NCI-H1092 (cell line): ENCODE measurements at places on chromosomes 6 and 20.

DNA sequence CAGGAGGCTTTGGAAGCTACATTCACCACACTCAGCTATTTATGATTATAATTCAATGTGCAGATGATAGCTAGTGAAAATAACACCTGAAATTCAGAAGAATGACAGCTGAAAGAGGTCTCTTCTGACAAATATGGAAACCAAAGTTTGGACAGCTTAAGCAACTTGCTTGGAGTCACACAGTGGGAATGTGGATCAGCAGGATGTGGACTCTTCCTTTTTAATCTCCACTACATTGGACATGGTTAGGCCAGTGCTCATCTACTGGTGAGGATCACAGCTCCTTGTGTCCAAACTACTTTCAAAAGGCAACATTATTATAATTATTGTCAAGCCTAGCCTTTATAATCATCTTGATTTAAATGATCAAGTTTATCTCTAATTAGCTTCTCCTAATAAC, 10.4 kb downstream of the TRAPPC3L start:
- no peak for DNase-seq

DNA sequence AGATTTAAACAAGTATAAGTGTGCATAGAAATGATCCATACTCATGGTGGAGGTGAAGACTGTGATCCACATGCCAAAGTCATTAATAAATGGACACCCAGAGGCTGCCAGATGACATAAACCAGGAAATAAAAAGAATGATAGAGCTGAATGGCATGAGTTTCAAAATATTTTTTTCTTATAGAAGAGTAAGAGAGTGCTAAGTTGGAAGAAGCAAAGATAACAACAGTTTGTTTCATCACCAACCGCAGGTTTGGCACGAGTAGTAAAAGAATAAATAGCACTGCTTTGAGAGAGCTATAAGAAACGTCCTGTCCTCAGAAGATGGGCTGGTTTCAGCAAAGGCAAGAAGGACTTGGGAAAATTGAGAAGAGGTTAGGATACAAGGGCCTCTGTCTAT, 246.9 kb downstream of the UBE3D start:
- DNase-seq: no peak

DNA sequence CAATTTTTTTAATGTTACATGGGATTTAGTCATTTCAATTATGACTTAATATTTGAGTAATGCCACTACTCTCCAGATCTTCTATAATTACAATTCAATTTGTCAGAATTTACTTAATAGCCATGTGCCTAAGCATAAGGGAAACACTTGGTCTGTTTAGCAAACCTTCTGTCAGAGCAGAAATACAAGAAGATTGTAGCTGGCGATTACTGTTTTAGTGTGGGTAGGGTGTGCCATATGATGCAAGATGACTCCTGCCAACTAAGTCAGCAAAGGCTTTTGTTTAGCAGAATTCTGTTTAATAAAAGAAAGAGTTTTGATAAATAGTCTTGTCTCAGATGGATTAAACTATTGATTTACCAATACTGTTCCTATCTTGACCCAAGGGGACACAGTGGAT, 455.4 kb downstream of the RNF144B start:
- no peak for DNase-seq

- DNase-seq: no peak
These were observed 91.7 kb upstream of the AKAP12 start for GRCh38 chr6:151148111-151148510.

- DNase-seq: no peak
These were observed 7.5 kb upstream of the SLA2 start for GRCh38 chr20:36653456-36653855.

DNA sequence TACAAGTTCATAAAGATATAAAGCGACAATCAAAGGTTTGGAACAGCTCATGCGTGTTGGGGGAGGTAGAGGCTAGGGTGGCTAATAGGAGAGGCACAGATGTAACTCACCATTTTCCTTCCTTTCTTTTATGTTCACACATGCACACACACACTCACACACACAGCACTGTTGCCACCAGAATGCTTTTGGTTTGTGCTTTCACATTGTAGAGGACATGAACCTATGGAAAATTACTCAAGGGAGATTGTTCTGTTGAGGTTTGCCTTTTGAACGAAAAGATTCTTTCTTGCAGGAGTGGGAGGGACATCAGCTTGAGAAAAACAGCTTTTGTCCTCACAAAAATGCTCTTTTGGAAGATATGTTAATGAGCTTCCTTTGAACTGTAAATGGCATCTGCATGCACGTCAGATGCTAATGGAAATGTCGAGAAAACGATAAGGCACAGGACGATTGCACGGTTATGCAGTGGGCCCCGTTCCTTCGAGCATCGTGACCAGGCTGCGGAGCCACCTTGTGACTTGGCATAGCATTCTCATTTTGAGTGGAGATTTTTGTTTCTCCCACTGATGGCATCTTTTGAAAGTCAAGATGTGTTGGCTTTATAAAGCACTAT, 724.1 kb downstream of the KIF16B start:
- no peak for DNase-seq

GRCh38 chr20:5100684-5101347, 18.9 kb downstream of the PCNA start:
- DNase-seq: peak; percentile 33

- no peak for DNase-seq
These were observed 379.8 kb downstream of the UTRN start for GRCh38 chr6:144664947-144665346.

DNA sequence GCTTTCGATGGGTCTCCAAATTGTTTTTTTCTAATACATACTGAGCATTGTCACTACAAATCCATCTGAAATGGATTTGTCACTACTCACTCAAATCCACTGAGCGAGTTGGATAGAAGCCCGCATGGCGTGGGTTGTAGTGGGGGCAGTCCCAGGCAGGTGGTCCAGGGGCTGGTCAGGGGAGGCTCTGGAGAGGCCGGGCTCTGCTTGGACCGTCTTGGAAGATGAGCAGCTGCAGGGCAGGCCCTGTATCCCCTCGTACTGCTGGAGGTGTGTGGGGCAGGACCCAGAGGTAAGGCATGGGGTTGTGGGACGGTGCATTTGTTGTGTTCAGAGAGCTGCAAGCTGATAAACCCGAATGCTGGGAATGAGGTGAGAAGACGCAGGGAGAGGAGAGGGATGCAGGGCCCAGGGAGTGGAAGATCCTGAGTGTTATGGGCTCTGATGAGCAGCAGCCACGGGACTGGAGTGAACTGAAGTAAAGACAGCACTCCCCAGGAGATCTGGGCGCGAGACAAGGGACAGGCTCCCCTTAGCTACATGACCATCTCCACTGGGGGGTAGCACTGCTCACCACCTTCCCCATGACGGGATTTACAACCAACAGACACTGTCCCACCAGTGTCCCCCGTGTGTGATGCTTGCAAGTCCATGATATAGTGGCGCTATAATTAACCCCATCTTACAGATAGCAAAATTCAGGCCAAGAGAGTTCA, 45.9 kb downstream of the PSMG4 start:
- DNase-seq: no peak

DNA sequence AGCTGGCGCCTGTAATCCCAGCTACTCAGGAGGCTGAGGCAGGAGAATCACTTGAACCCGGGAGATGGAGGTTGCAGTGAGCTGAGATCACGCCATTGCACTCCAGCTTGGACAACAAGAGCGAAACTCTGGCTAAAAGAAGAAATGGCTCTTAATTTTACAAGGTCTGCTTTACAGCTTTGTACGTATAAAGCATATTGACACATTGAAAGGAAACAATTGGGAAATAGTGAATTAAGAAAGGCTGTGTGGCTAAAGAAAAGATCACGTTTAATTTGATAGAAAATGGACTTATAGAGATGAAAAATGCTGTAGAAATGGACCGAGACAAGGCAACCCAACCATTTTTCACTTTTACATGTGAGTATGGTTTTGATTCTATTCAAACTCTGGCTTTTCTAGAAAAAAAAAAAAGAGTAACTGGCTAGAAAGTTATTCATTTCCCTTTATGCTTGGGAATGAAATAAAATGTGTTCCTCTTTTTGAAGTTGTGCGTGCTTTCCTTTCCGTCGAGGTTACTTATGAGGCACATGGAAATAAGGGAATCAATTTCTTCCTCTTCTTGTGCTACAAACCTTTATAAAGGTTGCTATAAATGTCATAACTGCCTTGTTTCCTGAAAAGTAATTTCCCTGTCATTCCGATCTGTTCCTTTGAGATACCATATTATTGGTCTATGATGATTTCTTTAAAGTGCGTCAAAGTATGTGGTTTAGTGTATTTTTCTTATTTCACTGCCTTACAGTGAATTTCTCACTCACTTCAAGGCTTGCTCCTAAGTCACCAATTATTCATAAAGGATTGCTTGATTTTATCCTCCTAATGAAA, 29.4 kb downstream of the PFDN4 start:
- DNase-seq: no peak

DNA sequence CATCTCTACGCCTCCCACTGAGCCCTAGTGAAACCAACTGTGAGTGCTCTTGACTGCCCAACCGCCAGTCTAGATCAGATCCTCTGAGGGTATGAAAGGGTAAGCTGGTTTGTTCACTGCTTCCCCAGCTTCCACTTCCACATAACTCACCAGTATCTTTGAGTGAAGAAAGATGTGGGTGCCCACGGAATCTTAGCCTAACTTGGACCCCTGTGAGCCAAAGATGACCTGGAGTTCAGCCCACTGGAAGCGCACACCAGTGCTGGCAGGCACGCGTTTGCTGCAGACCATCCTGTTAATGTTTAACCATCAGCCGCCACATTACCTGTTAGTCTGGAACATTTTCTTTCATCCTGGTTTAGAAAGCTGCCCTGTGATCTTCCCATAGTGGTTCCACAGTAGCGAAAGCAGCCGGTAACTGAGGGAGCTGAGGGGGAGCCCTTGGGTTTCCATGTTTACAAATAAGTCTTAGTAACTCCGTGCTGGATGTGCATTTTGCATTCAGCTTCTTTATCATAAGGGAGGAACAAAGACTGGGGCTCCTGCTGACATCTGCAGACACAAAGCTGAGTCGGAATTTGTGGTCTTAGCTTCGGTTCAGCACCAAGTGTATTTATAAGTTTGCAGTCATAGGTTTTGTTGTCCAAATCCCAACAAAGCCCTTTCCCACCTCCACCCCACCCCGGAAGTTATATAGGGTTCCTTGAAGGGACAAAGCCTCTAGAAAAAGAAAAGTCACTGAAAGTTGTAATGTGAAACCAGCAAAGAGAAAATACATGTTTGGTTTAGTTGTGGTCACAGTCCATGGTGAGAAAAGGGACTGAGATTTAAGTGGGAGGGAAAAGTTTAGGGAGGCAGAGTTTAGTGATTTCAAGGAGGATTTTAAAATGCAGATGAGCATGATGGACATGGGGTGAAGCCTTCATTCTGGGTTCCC, 71.0 kb downstream of the SSR1 start:
- DNase-seq: no peak

GRCh38 chr20:56627122-56628014, 1.7 kb upstream of the TFAP2C start:
- DNase-seq: no peak

- no peak for DNase-seq
These were observed 128.1 kb upstream of the DOK5 start for GRCh38 chr20:54347166-54347833.

DNA sequence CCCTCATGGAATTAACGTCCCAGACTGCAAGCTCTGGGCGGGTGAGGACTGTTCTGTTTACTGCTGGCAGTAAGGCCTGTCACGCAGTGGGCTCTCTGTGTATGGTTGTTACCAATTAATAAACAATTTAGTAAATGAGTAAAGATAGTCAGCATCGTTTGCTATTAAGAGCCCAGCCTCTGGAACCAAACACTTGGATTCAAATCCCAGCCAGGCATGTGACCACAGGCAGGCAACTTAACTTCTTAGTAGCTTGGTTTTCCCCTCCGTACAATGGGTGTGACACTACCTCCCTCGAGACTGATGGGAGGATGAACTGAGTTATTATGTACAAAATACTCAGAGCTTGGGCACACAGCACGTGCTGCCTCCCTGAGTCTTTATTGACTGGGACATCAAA, 137.7 kb upstream of the ARMC2 start:
- no peak for DNase-seq

DNA sequence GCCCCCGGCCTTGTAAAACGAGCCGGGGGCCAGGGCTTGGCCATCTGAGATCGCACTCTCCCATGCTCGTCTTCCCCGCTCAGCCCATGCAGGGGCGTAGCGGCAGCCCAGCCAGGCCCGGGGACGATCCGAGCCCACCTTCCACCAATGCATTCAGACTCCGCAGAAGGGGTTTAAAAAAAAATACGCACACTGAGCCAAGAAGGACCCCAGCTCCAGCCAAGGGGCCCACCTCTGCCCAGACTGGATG, 320 bp downstream of the GSTA4 start:
- DNase-seq: peak; percentile 47

DNA sequence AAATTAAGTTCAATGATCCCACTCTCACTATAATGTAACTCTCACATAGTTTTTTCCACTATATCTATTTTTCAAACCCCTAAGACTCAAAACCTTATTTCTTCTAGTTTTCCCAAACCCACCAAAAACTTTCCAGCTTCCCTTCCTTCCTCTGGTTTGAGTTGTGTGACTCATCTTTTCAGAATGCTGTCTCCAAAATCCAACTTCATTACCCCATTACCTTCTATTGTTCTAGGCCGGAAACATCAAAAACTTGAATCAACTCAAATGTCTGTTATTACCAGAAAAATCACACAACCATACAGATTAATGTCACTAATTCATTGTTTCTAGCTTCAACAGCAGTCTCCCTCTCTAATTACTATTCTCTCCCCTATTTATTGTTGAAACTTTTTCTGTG, 1090.3 kb downstream of the HACE1 start:
- no peak for DNase-seq

GRCh38 chr20:60570481-60571277, 612.5 kb downstream of the CDH26 start:
- DNase-seq: peak; percentile 65

DNA sequence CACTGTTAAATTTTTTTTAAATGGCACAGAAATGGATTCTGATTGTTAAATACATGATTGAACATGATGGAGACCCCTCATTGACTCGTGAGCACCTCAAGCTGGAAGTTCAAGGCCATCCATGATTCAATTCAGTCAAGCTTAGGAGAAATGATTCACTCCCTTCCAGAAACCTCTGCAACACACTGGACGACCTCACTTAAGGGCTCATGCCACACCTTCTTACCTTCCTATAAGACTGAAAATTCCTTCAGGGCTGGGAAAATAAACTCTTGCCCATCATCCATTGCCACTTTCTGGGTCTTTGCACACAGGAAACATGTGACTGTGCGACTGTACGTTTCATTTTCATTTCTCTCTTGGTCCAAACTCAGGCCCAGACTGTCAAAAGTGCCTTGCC, 196.4 kb downstream of the TBXT start:
- DNase-seq: no peak

DNA sequence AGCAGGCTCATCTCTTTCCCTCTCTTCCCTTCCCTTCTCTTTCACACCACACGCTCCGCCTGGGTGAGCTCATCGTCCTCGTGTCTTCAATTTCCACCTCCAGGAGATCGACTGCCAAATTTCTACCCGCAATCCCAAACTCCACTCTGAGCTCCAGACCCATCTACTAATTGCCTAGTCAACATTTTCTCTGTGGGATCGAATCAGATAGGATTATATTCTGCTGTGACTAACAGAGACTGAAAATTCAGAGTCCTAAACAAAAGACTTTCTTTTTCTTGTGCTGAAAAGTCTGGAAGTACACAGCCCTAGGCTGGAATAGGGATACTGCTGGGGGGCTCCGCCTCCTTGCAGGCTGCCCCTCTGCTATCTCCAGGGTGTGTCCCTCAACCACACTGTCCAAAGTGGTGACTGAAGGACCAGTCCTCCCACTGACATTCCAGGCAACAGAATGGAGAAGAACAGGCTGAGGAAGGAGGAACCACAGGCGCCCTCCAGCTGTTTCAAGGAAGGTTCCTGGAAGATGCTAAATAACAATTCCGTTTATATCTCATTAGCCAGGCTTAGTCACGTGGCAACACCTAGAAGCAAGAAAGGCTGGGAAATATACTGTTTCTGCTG, 5.0 kb upstream of the HSPA12B start:
- DNase-seq: no peak
